Forelimb muscle (tissue), 1 donor: ENCODE measurements at places on chromosomes 5 and 9.

DNA sequence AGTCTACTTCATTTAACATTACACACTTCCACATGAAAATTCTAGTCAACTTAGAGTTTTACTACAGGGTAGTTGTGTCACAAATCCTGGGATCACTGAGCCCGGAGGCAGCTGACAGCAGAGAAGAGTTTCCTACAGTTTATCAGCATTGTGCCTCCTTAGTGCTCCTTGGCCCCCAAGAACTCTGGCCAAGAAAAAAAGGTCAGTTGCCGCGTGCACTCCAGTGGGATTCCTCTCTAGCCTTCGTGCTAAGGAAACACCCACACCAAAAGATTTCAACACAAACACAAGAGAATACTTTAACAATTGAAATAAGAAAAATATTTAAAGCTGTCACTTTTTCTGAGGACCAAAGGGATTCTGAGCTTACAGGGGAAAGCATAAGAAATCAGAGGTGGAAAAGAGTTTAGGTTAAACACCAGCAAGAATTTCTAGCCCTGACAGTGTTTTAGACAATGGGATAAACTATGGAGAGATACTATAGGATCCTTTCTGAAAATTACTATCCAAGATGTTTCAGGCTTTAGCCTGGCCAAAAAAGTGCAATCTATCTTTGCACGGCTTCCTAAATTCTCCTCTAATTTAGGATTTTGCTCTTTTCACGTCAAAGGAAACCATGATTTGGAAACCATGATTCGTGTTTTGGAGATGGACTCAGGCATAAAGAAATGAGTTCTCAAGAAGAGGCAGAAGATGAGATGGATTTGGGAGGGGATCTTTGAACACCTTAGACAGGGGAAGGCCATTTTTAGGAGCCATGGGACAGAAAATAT is 606.8 kb downstream of the RAB3C start:
- no peak for DNase-seq

DNA sequence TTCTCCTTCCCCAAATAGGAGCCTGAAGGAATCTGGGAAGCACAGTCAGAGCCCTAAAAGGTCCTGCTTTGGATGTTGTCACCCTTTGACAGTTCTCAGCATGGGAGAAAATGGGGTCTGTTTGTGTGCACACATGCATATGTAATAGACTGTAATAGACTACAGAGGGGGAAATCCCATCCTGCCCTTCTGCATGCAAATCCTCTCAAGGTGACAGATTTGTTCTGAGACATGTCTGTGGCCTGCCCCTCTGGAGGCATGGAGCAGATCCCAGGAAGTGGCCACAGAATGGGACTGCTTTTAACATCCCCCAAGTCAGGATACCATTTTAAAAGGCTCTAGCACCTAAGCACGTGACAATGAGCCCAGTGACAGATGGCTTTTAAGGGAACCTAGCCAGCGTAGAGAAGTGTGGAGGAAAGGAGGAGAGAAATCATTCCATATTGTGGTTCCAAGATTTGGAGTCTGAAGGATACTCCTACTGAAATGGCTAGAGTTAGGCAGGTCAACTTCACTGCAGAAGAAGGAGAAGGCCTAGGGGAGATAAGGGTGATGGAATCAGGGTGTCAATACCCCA is 483.5 kb downstream of the SPOCK1 start:
- no peak for DNase-seq

DNA sequence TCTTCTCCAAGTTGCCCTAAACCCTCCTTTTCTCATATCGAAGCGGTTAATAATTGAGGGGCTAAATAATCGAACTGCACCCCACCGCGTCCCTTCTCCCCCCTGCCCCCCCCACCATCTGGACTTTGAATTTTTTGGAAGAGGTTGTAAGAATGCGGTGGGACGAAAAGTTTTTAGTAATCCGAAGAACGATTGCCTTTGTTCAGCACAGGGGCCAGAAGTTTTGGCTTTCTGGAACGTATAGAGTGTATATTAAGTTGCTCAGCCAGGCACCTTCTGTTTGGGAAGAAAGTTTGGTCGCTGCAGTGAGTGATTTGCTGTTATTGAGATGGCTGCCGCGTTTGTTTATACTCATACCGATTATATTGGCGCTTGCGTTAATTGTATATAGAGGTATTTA is 518 bp downstream of the ERBIN start:
- no peak for DNase-seq

DNA sequence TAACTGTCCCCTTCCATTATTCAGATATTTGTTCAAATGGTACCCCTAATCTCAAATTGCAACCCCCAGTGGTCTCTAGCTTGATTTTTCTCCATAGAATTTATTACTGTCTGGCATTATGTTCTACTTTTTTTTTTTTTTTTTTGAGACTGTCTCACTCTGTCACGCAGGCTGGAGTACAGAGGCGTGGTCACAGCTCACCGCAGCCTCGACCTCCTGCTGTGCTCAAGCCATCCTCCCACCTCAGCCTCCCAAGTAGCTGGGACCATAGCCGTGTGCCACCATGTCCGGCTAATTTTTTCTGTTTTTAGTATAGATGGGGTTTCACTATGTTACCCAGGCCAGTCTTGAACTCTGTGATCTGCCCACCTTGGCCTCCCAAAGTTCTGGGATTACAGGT is 2.0 kb upstream of the REEP5 start:
- no peak for DNase-seq

DNA sequence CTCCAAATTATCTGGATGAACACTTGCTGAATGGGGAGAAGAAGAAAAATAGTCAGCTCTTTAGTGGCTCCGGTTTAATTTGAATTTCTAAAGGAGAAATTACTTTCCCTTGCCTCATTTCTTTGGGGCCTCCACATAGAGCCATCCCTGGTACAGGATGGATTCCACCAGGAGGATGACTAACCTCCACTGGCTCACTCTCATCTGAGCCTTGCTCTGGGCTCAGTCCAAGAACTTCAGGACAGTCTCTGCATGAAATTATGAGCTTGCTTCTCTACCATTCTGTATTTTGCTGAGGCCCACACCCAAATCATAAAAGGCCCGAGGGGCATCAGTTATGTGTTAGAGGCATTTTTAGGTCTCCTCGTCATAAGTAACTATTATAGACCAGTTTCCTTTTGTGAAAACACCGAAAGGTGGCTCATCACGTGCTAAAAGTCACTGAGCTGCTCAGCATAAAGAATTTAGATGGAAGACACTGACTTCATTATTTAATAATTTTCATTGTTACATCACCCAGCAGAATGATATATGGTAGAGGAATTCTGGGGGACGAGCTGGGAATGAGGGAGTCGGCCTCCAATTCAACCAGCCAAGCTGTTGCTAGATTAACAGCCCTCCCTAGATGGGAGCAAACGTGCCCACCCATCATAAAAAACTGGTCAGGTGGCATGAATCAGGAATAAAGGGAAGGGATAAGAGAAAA is 222.1 kb downstream of the TARS1 start:
- no peak for DNase-seq

DNA sequence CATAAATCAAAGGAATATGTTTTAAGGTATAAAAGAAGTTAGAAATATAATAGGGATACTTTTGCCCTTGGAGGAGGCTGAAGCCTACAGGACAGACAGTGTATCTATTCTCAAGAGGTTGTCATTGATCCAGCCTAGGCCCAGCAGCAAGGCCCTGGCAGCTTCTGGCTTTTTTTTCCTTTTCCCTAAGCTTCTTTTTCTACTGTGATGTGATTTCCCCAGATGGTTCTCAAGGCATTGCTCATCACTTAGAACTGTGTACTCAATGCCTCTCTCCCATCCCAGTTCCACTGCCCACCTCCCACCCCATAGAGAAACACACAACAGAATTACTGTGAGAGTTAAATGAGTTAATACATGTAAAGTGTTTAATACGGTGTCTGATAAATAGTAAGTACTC is 88.6 kb downstream of the SLC44A1 start:
- no peak for DNase-seq

GRCh38 chr5:169801781-169802180 is 164.7 kb downstream of the DOCK2 start:
- no peak for DNase-seq

DNA sequence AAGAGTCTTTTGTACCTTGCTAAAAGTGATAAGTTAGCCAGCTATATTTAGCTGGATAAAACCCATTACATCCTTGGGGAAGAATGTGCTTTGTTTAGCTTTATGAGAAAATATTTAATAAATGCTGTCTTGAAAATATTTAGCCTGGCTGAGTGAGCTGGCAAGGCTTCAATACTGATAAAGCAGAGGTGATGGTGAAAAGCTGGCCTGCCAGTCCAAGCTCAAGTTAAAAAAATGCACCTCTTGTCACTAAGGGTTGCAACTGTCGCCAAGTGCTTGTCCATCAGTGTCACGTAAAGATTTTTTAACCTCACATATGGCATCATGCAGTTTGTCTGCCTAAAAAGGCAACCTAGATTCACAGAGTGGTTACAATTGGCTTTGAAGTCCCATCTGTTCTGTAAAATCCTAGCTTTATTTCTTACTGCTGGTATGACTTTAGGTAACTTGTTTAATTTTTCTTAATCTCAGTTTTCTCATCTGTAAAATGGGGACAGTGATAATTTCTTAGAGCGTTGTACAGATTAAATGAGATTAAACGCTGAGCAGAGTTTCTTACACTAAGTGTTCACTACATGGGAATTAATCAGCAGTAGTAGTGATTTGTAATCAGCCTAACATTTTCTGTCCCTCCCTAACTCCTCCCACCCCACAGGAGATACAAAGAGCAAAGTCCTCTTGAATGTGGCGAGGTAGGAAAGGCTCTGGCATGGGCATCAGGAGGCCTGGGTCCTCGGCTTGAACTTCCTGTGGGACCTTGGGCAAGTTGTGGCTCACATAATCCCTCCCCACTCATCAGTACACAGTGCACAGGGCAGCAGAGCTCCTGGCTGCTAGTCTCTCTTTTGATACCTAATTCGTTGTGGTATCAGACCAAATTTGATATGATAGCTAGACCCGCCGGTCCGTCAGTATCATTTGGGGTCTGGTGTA is 48.7 kb downstream of the PIK3R1 start:
- DNase-seq, result no peak

- DNase-seq, result no peak
Observed at GRCh38 chr5:135173662-135174290, 139.7 kb upstream of the PITX1 start.

- DNase-seq, result no peak
Observed at GRCh38 chr5:110916381-110917049, 155.0 kb upstream of the TSLP start.

DNA sequence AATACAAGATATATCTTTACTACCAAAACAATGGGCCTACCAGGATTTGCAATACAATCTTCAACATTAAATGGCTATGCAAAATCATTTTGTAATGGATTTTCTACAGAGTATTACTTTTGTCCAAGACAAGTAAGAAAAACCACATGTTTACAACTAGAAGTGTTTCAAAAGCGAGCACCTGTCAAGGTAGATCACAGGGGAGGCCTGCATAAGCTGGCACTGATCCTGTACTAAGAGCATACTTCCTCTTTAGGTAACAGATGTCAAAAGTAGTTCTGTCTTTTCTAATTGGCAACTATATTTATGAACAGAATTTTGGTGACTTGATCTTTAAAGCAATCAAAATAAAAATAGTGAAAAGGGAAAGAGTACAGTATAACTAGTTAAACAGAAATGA is 249.0 kb downstream of the MLLT3 start:
- no peak for DNase-seq

- DNase-seq, result no peak
Observed at GRCh38 chr5:68405784-68406743, 190.5 kb downstream of the PIK3R1 start.

DNA sequence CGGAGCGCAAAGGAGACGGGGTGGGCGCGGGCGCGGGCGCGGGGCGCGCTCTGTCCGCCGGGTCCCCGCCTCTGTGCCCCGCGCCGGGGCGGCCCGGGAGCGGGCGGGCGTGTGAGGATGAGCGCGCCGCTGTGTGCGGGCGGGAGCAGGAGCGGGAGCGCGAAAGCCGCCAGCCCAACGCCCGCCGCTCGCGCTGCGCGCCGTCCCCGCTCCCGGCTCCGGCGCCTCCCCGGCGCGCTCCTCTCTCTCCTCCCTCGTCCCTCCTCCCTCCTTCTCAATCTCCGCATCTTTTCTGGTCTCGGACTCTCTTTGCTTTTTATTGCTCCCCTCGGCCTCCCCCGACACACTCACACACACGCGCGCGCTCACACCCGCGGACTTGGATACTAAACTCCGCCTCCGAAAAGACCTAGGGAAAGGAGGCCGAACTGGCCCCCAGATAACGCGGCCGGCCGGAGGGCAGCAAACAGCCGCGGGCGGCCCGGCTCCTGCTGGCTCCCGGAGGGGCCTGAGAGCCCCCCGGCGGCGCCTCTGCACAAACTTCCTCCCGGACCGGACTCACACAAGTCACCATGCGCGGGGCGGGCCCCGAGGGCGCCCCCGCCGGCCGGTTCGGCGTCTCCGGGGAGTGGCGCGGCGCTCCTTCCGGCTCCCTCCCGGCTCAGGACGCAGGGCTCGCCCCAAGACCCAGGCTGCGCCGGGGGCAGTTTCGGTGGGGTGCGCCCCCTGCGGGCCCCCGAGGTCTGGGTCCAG is at the start of gene FIBCD1:
TSS of gene FIBCD1 (minus strand) at position 596 of the 753 bp plus-strand sequence. CDS start 640 bp downstream, outside the sequence.
- no peak for DNase-seq

GRCh38 chr9:84371737-84372136 is 31.2 kb upstream of the SLC28A3 start:
- no peak for DNase-seq

- no peak for DNase-seq
Observed at GRCh38 chr9:116269250-116269649, 115.7 kb downstream of the PAPPA start.

DNA sequence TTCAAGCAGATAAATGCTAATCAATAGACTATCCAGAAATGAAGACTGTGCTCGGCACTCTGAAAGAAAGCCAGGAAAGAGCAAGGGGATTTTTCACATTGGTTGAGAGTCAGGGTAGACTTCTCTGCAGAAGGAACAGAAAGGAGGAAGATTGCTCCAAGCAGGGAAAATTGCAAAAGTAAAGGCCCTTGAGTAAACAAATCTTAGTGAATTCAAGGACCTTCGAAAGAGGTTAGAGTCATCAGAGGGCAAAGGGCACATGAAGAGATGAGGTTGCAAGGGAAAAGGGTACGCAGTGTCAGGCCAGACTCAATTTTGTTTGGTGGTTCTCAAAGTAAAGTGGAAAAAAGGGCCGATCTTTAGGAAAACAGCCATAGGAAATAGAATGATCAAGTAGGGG is 157.6 kb upstream of the RAI14 start:
- no peak for DNase-seq

DNA sequence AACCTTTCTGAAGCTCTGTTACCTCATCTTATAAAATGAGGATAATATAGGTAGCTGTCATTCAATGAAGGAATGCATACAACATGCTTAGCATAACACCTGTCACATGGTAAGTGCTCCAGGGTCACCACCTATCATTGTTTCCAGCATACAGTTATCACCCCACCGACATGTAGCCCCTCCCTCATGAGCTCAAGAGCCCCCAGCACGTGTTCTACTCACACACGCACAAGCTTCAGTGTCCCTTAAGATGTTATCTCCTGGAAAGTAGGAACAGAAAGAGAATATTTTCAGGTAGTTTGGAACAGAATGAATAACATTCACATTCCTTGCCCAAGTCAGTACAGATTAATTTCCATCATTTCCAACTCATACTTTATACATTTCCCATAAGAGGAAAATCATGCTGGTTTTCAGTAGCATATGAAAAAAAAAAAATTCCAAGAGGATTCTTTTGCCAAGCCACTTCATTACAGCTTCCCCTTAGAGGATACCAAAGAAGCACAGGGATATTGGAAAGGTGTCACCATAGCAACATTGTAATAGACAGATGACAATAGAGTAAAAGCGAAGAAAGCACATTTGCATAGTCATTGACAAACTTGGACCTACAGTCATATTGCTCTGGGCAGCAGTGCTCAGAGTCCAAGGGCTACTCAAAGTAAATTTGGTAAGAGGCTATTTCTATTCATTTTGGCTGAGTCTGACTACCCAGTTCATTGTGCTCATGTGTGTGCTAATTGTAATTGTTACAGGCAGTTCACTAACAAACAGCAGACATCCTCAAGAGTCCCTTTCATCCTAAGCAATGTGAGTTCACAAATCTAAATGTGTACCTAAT is 1.5 kb upstream of the MOB3B start:
- no peak for DNase-seq
